Cardiac muscle cell (in vitro differentiated cells and primary cell): ENCODE measurements at places on chromosomes 5 and 9. TPM values are rescaled to one million over a fixed set of nuclear protein-coding genes. Genes with fewer than 3 reads are reported as not detected.

Gene DEPDC1B
- total RNA-seq, result 1.6 and 15.7 TPM in 2 replicates

GRCh38 chr5:88376728-88377127 is 108.1 kb upstream of the TMEM161B start:
- no peak for DNase-seq

DNA sequence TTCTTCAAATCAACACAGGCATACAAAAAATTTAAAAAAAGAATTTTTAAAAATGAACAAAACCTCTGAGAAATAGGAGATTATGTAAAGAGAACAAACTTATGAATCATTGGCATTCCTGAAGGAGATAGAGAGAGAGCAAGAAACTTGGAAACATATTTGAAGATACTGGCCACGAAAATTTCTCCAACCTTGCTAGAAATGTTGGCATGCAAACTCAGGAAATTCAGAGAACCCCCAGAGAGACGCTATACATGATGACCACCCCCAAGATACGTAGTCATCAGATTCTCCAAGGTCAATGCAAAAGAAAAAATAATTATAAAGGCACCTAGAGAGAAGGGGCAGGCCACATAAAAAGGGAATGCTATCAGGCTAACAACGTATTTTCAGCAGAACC is 472.5 kb downstream of the MTRR start:
- DNase-seq, result no peak

DNA sequence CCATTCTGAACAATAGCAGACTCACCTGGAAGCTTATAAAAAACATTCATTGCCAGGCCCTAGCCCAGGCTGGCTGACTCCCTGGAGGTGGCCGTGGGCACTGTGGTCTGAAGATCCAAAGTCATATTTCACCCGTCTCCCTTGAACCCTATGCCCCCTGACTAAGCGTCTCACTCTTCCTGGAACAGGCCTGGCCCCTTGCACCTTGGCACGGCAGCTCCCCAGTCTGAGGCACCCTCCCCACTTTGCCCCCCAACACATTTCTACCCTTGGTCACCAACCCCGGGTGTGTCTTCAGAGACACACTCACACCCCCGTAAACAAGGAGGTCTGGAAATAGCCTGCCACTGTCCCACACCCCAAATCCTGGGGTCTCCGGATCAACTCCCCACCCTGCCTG is 68.6 kb upstream of the LMX1B start:
- DNase-seq, result no peak

DNA sequence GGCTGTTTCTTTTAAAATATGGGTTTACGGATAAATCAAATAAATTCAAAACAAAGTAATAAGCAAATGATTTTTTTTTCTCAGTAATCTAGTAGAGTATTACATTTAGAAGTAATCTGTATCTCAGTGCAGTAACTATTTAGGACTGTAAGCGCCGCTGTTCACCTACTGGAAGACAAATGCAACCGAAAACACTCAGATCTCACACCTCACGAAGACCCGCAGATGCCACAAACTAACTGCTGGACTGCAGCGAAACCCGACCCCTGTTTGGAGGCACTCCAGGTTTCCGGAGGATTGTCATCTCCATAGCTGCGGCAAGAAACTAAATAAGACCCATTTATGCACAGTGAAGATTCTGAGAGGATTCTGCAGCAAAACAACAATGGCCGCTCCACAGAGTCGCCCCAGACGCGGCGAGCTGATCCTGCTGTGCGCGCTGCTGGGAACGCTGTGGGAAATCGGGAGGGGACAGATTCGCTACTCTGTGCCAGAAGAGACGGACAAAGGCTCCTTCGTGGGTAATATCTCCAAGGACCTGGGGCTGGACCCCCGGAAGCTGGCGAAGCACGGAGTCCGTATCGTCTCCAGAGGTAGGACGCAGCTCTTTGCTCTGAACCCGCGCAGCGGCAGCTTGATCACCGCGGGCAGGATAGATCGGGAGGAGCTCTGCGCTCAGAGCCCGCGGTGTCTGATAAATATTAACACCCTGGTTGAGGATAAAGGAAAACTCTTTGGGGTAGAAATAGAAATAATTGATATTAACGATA is at the start of gene PCDHGA8:
Gene PCDHGA8, plus strand, starts transcription at position 205 of the 770 bp plus-strand sequence. Its CDS starts 181 bp downstream, at position 386.
- DNase-seq, result no peak

- peak; percentile 43 for DNase-seq
Measured at GRCh38 chr9:107566611-107567061, 77.1 kb upstream of the KLF4 start.
